ENCODE measurements at places on chromosomes 2 and 18.

DNA sequence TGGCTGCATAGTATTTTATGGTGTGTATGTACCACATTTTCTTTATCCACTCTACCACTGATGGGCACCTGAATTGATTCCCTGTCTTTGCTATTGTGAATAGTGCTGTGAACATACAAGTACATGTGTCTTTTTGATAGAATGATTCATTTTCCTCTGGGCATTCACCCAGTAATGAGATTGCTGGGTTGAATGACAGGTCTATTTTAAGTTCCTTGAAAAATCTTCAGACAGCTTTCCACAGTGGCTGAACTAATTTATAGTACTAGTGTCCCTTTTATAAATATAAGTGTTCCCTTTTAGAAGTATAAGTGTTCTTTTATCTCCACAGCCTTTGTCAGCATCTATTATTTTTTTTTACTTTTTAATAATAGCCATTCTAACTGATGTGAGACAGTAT lies 303.9 kb upstream of the EPHA4 start:
- DNase-seq = no peak

GRCh38 chr2:171964308-171964707 lies 35.4 kb upstream of the METAP1D start:
- DNase-seq = no peak

DNA sequence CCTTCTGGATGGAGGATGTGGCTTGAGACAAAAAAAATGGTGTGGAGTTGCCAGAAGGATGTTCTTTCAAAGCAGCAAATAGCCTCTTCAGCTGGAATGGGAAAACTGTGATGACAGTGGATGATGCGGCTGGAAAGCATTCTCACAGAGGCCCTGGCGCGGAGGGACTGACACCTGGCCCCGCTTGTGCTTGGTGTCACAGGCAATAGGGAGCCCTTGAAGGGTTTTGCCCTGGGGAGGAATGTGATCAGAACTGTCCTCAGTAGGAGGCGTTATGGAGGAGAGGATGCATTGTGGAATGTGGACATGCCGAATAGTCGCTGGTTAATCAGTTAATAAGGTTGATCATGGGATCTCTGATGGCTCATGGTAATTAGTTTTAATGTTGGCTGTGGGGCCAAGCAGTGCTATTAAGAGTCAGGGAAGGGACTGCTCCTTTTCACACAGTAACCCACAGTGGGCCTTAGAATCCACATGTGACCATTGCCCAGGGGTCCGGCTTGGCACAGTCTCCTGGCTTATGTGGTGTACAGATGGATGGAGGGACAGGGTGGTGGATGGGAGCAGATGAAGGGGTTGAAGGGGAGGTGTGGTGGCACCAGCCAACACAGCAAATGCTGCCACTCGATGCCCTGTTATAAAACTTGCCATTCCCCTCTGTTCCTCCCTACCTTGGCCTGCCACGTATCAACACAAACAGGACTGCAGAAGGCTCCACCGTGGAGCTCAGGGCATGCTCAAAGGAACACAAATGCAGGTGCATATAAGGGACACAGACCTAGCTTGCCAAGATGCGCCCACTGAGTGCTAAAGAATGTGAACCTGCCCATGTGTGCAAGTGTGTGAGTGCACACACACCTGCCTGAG lies 71.7 kb downstream of the CIB4 start:
- no peak for DNase-seq

DNA sequence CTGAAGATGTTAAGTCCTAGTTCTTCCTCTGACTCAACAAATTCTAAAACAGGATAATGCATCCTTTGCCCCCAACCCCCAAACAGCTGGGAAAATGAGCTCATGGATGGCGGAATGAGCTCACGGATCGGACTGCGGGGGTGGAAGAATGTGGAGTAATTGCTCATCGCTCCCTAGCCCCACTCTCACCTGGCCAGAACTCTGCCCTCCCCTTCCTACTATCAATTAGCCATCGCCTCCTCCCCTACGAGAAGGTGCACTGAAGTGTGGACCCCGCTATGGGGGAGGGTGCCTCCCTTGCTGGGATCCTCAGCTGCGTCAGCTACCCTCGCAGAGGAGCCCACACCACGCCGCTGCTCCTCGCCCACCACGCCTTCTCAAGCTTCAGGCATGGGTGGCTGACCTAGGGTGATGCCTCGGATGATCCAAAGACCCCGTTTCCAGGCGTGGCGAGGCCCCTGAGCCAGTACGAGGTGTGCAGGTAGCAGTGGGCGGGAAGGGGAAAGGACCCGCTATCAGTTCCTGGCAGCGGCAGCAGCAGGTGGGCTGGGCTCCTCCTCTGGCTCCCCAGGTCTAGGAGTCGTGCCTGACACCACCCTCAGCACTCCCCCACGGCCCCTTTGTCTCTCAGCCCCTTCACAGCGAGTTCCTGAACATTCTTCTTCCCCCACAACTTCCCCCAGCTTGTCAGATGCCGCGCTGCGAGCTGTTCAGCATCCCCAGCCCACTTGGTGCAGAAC lies 82.1 kb upstream of the POMC start:
- DNase-seq = no peak

GRCh38 chr2:54619660-54620231 lies 103.7 kb upstream of the EML6 start:
- DNase-seq = no peak

DNA sequence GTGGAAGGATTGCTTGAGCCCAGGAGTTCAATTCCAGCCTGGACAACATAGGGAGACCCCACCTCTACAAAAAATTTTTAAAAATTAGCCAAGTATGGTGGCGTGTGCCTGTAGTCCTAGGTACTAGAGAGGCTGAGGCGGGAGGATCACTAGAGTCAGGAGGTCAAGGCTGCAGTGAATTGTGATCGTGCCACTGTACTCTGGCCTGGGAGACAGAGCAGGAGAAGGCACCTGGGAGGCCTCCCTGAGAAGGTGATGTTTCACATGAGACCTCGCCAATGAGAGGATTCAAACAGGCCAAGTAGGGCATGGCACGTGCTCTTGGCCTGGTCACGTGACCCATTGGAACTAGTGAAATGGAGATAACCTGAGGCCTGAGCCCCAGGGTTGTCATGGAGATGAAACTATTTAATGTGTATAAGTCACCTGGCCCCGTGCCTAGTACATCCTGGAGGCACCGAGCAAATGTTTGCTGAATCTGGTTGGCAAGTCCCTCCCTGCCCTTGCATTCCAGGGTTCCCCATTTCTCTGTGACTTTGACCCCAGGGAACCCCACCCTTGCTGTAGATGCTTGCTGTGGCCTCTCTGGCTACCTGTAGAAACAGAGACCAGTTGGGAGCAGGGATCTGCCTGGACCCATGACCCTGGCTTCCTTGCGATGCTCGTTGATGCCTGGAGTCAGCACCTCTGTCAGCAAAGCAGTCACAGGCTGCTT lies 26.1 kb upstream of the ROCK2 start:
- DNase-seq = no peak

- no peak for DNase-seq
These were observed 218.4 kb upstream of the HS6ST1 start for GRCh38 chr2:128536925-128537620.

- no peak for DNase-seq
These were observed 132.8 kb downstream of the MEIS1 start for GRCh38 chr2:66567729-66568128.

GRCh38 chr2:43029186-43029585 lies 197.2 kb downstream of the ZFP36L2 start:
- DNase-seq = no peak

GRCh38 chr2:85908506-85908905 lies 19.7 kb upstream of the ST3GAL5 start:
- DNase-seq = no peak

DNA sequence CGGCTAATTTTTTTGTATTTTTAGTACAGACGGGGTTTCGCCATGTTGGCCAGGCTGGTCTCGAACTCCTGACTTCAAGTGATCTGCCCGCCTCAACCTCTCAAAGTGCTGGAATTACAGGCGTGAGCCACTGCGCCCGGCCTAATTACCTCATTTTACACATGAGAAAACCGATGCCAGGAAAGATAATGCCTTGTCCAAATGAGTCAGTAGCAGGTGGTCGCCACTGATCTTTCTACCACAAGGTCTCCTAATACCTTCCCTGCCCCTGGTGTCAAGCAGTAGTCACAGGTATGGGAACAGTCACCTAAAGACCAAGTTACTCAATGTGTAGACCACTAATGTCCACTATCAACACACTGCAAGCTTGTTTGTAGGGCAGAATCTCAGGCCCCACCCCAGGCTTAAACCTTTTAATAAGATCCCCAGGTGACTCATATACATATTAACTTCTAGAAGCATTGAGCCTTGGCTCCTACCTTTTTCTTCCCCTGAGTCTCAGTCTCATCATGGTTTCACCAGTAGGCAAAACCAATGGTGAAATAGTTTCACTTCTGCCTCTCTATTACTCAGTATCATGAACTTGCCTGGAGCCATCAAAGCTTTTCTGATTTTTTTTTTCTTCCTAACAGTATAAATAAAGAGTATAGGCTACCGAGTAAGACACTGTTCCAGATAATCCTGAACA lies 6.9 kb upstream of the EPB41L5 start:
- DNase-seq = no peak

Data from right renal cortex interstitium (tissue), 3 donors.